ENCODE measurements at places on chromosomes 3 and 15.

DNA sequence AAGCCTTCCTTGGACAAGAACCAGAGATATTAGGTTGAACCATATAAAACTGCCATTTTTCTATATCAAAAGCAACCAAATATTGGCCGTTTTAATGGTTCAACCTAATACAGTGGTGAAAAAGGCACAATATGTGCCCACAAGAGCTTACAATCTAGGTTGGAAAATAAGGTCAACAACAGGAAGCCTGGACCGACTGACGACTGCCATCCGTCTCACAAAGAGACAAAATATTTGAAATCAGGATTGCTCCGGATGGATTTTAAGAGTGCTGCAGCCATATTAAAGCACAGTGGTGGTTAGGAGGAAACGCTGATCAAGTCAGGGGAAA lies 1.4 kb downstream of the AHSG start:
- DNase-seq = no peak

DNA sequence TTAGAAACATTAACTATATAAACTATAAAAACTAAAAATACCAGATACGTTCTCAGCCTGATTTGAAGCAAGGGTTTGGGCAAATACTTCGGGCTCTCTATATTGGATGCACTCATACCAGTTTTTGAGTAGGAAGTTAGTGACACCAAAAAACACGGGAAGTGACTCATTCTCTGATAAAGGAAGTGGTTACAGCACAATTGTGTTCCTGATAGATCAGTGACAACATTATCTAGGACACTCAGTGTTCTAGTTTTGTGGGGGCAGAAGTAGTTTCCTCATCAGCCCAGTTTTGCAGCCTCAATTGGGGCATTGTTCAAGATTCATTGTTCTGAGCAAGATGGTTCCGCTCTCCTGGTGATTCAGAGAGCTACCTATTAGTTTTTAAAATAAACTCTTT lies 469.6 kb upstream of the DPPA4 start:
- no peak for DNase-seq

DNA sequence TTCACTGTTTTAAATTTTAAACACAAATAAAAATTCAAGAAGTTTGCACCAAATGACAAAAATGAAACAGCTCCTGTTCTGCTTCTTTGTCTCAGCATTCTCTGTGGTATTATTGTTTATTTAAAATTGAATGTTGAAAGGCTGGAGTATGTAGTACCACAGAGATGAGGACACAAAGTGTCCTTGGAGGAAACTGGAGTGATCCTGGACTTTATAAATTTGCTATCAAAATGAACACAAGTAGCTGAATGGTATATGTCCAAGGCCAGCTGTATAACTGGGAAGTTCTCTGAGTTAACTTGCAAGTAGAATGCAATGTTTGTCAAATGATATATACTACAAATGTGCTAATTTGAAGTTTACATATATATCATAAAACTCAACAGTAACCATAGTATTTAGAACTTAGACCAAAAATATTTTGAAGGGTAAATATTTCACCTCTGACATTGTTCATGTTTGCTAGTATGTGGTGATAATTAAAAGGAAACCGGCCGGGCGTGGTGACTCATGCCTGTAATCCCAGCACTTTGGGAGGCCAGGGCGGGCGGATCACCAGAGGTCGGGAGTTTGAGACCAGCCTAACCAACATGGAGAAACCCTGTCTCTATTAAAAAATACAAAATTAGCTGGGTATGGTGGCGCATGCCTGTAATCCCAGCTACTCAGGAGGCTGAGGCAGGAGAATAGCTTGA lies 12.3 kb downstream of the BTLA start:
- no peak for DNase-seq

DNA sequence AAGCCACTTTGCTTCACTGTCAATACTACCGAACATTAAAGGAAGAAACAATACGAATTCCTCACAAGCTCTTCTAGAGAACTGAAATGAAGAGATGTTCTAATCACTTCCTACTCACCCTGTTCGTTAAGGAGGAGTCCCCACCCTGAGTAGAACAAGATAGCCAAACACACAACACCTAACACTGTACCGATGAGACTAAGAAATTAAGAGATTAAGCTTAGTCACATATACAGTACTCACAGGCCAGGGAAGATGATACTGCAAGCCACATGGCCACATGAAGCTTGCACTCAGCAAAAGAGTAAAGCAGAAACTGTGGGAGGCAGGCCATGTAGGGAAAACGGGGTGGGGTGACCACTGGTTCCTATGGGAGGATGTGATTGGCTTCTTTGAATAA lies 48.0 kb downstream of the CGGBP1 start:
- no peak for DNase-seq

DNA sequence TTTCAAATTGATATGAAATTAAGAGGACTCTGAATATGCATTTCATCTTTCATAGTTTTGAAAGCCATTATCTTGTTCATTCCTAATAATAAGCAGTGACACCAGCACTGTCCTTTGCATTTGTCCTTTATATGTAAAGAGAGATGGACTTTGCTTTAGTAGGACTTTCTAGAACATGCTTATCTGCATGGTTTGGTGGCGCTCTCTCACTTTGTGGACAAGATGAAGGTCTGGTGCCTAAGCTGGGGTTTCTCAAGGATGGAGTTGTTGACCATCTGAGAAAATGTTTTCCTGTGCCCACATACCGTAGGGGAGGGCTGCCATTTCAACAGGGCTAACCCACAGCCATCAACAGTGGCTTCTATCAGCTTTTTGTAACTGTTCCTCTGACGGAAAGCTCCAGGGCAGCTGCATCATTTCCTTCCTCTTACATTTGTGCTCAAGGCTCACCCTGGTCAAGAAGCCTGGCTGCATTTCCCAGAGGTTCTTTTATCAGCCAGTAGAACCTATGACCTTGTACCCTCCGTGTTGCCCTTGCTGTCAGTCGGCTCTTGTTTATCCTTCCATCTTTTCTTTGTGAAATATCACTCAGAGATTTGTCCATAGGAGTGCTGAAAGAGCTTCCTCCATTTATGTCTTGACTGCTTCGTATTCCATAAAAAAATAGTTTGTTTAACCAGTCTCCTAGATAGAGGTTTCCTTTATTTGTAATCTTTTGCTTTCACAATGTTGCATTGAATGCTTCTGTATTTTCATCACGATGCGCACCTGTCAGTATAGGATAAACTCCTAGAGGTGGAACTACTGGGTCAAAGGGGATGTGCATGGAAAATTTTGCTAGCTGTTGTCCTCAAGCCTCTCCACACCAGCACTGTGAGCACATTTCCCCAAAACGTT lies 44.6 kb downstream of the ABHD2 start:
- DNase-seq = no peak

DNA sequence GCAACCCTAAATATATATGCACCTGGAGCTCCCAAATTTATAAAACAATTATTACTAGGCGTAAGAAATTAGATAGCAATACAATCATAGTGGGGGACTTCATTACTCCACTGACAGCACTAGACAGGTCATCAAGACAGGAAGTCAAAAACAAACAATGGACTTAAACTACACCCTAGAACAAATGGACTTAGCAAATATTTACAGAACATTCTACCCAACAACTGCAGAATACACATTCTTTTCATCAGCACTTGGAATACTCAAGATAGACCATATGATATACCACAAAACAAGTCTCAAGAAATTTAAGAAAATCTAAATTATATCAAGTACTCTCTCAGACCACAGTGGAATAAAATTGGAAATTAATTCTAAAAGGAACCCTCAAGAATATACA lies 201.5 kb downstream of the OSBPL10 start:
- no peak for DNase-seq

DNA sequence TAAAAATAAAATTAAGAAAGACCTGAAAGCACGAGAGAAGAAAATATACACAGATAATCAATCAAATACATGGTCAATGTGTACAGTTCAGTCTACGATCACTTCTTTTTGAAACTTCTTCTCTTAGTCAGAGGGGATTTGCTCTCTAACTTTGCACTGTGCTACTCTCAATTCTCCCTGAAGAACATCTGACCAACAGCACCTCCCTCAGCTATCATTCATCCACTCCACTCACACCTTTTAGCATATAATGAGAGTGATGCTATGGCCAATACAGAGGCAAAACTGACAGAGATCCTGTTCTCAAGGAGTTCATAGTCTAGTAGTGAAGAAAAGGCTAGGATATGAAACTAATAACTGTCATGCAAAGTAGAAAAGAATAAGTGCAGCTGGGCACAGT lies 45.9 kb downstream of the P3H2 start:
- DNase-seq = no peak

DNA sequence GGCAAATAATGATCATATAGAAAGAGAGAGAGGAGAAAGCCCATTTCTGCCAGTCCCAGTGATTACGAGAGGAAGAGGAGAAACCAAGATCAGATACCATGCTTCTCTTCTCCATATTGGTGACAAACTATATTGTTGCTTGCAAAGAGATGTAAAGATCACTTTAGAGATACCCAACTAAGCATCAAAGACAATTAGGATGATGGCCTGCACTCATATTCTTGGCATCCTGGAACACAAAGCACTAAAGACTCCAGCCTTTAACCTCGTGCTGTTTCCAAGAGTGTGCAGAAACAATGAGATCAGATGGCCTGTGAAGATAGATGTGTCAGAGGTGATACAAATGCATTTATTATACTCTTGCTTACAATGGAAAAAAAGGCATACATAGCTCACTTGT lies 170.7 kb upstream of the TP63 start:
- no peak for DNase-seq

- DNase-seq = no peak
These were observed 1.2 kb downstream of the ACOX2 start for GRCh38 chr3:58535531-58536500.

DNA sequence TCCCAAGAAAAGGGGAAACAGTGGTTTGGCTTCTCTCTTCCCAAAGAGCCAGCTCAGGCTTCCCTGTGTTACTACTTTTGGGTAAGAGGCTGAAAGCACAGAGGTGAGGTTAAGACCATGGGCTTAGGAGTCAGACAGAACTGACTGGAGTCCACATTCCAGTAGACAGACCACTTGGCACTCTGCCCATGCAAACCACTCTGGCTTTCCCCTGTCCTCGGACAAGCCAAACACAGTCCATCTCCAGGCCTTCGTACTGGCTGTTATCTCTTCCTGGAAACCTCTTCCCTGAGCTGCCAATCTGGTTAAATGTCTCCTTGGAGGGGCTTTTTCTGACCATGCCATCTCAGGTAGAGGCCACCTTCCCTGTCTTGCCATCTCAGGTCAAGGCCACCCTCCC lies 53.1 kb upstream of the FAM3D start:
- no peak for DNase-seq

GRCh38 chr3:119236756-119237155 lies 3.9 kb downstream of the B4GALT4 start:
- no peak for DNase-seq

DNA sequence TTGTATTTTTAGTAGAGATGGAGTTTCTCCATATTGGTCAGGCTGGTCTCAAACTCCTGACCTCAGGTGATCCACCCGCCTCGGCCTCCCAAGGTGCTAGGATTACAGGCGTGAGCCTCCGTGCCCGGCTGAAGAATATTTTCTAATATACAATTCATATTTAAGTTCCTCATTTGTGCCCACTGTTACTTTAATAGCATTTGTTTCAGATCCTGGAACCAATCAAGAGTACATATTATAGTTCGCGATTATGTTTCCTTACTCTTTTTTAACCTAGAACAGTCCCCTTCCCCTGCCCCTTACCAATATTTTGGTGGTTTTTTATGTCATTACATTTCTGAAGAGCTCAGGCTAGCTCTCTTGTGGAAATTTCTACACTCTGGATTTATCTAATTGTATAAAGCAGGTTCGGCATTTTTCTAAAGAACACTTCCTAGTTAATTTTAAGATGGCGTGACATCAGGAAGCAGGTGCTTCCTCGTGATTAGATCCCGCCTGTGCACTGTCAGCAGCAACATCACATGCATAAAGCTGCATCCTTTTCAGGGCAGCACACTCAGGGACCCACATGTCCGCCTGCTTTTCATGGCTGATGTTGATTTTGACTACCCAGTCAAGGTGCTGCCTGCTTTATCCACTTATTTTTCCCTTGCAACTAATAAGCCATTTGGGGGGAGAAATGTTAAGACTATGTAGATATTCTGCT lies 88.7 kb upstream of the EPHB3 start:
- DNase-seq = no peak

DNA sequence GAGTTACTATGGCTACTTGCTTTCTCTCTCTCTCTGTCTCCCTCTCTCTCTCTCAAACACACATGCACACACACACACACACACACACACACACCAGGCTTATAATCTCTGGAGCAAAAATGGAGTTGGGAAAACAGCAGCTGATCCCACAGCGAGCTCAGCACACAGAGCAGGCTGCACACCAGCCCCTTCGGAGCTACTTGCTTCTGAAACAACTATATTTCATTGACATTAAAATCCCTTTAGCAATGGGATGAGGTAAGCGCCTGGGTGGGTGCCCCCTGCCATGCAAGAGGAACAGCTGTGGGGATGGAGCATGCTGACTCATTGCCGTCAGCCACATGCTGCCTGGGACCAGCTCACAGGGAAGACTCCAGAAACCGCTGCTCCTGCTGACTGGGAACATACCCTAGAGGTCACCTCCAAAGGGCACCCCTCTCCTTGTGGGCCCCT lies 45.7 kb downstream of the B3GNT5 start:
- no peak for DNase-seq

DNA sequence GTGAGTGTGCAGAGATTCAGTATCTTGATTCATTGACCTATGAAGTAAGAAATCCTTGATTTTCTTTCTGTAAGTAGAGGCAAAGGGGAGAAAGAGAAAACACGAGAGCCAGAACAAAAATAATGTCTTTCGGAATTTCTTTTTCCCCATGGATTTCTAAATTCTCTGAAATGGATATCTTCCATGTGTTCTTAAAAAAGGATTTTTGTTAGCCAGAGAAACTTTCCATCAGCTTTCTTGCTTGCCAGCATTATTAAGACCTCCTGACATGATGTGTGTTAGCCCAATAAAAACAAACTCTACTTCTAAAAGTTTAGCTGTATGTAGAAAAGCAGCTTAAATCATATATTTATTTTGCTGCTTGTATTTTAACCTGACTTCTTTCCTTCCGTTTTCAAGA lies 122.3 kb upstream of the AADACL2 start:
- no peak for DNase-seq

GRCh38 chr3:157956176-157956575 lies 150.0 kb downstream of the SHOX2 start:
- no peak for DNase-seq

- DNase-seq = no peak
These were observed 19.0 kb downstream of the NUP210 start for GRCh38 chr3:13401149-13401548.

All from stimulated activated CD4-positive, alpha-beta T cell treated with anti-CD3 and anti-CD28 coated beads, Interleukin-12 subunit alpha, Interleukin-12 subunit beta, amount 100 ng/mL, for 24 hours (primary cell).